ENCODE measurements at places on chromosomes 4 and X.

DNA sequence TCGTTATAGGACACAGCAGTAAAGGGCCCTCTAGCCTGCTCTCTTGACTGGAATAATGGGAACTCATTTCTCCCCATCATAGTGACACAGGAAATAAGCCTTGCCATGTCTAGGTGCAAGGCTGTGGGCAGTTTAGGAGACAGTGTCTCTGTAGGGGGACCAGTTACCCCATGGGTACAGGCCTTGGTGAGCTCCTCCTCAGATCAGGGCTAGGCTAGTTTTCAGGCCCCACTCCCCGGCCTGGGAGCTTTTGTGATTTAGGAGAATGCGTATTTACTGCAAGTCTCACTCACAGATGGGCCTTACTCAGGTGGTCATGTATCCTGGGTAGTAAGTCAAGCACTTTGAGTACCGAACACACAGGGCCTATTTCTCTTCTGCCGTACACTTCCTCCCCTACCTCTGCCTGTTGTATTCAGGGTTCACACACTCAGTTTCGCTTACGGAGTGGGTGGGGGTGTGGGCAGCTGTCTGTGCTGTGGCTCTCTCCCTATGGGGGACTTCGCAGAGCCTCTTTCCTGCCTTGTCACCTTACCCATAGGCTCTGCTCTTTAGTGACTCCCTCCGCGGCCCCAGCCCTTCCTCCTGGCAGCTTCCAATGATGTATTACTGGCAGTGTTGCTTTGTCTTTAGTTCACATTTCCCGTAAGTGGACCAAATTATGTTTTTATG, 34.2 kb downstream of the FAM193A start:
- DNase-seq: no peak

DNA sequence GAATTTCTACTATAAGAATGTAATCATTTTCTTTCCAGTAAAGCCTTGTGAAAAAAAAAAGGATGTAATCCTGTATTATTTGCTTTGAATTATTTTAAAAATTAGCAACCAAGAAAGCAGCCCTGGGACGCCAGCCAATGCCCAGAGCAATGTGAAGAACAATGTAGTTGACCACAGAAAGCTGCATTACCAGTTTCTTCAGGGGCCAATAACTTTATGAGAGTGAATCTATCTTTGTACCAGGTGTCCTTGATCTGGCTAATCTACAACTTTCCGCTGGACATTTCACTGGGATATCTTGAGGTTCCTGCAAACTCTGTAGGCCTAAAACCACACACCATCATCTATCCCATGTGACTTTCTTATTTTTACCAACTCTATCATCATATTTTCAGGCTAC, 7.6 kb upstream of the KLHL2 start:
- DNase-seq: no peak

DNA sequence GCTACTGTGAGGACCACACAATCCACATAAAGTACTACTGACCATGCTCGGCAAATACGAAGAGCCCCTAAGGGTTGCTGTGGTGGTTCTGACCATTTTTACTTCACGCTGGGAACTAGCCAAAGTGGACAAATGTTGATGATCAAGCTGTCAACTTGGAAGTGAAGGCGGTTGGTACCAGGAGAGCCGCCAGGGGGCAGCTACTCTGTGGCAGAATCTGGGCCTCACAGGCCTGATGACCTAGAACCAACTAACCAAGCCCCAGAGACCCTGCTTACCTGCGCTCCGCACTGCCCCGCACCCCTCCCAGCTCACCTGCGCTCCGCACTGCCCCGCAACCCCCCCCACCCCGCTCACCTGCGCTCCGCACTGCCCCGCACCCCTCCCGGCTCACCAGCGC, 5.6 kb downstream of the GAK start:
- no peak for DNase-seq

GRCh38 chr4:161717084-161717483, 446.7 kb downstream of the FSTL5 start:
- no peak for DNase-seq

DNA sequence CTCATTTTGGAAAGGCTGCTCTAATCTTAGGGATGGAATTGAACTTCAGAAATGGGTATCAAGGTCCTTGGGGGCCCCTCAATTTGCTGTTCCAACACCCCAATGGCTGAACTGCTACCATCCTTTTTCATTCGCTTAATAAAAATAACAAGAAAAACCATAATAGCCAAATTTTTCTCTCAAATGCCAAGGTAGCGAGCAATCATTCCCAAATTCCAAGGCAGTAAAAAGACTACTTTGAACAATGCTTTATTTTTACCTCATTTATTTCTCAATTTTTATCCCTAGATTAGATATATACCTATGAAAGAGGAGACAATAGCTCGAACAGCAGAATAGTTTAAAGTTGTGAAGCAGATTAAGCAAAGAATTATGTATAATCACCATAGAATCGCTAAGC, 323.4 kb upstream of the SLC7A11 start:
- DNase-seq: no peak

- DNase-seq: peak; percentile 87
Observed at GRCh38 chr4:54233697-54234496, 4.8 kb downstream of the PDGFRA start.

DNA sequence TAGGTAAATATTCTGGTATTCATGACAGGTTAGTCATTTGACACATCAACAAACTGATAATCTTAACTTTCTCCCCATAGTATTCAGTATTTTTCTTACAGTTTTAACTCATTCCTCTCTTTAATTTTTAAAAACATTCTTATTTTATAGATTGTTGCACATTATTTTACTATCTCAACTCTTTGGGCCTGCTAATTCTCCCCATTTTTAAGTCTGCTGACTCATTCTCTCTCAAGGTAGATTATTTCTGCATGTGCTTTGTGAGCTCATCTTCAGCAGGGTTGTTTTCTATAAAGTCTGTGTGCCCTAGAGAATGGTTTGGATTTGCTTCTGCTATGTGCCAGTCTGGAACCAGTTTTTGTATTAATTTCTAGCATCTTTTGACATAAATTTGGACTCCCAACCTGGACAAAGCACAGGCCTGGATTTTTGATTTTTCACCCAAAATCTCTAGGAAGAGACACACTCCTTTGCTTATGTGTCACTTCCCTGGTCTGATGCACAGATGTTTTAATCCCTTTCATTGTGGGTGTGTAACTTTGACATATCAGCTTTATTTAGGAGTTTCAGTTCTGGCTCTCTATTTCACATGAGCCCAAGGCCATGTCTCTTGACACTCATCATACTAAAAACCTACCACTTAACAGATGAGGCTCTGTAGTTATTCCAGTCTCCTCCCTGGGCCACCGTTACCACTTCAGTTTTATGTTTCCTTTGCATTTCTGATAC, 194.3 kb upstream of the PGRMC2 start:
- DNase-seq: no peak

GRCh38 chr4:915595-915994, 16.5 kb downstream of the GAK start:
- DNase-seq: no peak

DNA sequence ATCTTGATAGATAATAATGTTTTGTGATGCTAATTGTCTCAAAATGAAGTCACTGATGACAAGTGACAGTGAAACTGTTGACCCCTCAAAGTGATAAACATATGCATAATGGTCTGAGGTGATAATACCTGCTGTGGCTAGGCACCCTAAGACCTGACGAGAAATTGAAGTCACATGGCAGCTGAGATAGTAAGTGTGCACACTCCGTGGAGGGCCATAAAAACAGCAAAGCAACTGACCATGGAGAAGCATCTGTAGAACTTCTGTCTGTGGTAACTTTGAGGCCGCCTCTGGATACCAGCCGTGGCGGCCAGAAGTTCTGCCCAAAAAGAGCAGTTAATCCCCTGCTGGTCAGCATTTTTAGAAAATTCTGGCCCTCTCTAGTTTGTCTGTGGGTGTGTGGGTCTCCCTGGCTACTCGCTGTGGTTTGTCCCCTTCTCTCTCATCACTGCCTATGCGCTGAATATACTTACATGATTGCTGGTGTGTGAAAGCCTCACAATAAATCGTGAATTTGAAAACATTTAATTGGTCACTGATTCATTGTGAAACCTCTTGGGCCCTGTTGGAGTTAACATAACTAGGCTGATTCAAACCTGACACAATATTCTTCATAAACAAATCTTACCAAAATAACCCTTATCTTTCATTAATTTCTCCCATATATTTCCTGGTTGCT, 50.6 kb downstream of the CCDC149 start:
- no peak for DNase-seq

GRCh38 chr4:26319949-26320537, 771 bp upstream of the RBPJ start:
- DNase-seq: no peak

- no peak for DNase-seq
Observed at GRCh38 chr4:26053761-26054160, 139.7 kb downstream of the SMIM20 start.

GRCh38 chr4:189804894-189805293, 135.8 kb upstream of the FRG1 start:
- no peak for DNase-seq

DNA sequence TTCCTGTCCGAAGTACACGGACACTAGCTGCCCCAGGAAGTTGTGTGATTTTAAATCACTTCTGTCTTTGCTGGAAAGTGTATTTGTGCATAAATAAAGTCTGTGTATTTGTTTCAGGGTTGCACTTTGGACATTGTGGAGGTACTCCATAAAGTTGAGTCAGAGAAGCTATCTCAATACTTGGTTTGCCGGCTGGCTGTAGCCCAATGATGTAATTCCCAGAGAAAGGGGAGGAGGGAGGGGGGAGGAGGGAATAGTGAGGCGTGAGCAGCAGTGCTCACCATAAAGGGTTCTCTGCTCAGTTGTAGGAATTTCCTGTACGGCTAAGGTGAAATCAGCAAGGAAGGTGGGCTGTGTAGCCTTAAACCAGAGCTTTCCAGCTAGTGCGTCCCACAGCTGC, 7.5 kb downstream of the APEX2 start:
- peak; percentile 41 for DNase-seq

DNA sequence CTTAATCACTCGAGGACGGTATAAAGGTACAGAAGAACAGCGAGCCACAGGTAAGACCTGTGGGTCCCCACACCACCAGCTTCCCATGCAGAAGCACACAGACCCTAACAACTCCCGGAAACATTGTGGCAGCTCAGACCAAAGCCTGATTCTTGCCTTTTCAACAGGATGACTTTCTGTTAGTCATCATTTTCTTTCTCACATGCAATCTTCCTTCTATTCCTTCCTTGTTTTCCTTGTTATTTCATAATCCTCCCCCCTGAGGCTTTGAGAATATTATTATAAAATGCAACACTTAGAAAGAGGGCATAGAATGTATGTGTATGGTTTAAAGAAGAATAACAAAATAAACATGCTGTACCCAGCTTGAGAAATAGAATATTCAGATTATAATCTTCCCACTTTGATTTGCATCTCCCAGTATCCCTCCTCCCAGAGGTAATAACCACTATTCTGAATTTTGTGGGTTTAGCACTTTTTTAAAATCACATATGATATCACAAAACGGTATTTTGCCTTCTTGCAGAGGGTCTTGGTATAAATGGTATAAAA, 100.9 kb downstream of the FHDC1 start:
- no peak for DNase-seq

DNA sequence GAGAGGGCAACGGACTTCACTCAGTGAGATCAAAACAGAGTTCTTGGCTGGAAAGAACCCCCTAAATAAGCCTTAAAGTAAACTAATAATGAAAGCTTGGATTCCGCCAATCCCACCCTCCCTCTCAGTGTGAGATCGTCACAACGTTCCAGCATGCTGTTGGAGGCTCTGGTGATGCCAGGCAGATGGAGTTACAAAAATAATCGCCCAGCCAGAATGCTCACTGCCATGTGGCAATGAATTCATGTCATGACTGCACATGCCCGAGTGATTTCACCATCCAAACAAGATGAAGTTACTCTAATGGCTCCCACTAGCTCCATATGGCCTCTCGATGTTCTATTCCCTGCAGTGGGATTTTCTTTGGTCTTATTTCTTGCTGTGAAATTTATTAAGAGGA, 248.0 kb downstream of the SPATA18 start:
- no peak for DNase-seq

- DNase-seq: no peak
Observed at GRCh38 chrX:122626871-122627270, 557.2 kb upstream of the GRIA3 start.

- peak; percentile 4 for DNase-seq
Observed at GRCh38 chr4:8844976-8845690, 26.5 kb downstream of the HMX1 start.

DNA sequence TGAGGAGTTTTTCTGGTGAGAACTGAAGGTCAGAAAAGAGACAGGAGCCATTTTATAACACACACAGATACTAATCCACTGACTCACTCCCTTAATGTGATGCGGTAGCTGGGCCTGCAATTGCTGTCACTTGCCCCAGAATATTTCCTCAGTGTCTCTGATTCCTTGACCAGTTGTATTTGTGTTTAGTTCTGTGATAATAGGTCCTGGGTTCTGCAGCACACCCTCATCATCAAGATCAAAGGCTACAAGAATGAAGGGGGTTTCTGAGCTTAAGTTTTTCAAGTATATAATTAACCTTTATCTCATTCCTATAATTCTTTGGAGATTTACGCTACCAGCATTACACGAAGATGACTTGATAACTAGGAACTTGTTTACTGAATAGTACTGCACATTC, 576.5 kb upstream of the CPXCR1 start:
- DNase-seq: no peak

DNA sequence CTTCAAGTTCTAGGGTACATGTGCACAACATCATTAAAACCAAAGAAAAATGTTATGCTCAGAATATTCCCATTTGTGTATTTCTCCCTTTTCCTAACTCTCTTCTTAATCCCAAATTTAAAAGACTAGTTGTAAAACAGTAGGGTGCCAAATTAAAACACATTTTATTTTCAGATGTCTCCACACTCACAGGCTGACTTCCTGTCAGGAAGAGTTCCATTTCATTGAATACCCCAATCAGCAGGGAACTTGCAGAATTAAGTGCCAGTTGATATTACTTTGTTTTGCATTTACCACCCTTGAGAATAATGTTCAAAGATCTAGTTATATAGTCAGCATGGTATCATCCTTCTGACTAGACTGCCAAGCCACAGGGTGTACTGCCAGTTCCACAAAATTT, 207.9 kb downstream of the MAB21L2 start:
- DNase-seq: no peak

- no peak for DNase-seq
Observed at GRCh38 chr4:123731035-123731434, 334.4 kb downstream of the SPRY1 start.

- DNase-seq: no peak
Observed at GRCh38 chr4:71472946-71473345, 134.1 kb downstream of the SLC4A4 start.

All from ovary (tissue), 10 donors.